Germinal center (tissue), 1 donor: ENCODE measurements at places on chromosomes 4 and X.

DNA sequence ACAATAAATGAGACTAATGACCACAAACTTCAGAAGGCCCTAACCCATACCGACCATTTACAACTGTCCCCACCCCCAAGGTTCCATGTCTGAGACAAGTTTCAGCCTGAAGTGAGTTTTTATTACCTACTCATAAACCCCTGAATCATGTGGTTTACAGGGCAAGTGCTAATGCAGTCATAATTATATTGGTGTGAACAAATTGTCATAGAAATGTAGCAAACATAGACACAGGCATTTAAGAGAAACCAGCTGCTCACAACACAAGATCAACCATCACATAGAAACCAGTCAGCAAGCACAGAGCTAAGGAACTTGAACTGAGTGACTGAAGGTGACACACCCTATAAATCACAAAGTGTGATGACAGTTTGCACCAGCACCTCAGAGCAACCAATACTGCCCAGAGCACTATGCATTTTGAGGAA lies 173.8 kb upstream of the MID1 start:
- DNase-seq = no peak

GRCh38 chrX:103910430-103910829 lies 52.0 kb upstream of the TMSB15B start:
- no peak for DNase-seq

DNA sequence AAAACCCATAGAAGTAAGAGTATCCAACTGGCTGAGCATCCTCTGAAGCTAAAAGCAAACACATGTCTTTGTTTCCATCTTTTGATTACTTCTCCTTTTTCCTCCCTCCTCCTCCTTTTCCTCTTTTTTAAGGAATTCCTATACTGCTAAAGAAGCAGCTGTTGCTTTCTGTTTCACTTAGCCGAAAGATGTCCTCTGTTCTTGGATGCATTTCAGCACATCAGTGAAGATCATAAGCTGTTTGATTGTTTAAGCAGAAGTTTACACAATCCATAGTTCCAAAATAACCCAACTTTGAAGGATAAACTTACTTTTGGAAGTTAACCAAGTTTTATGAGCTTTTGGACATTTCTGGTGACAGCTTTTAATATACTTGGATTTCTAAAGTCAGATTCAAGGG lies 55.1 kb upstream of the TNIP3 start:
- no peak for DNase-seq

- DNase-seq = no peak
Observed at GRCh38 chr4:37389967-37390580, 145.5 kb downstream of the NWD2 start.

- DNase-seq = no peak
Observed at GRCh38 chrX:19545651-19546050, 30.3 kb upstream of the MAP3K15 start.

DNA sequence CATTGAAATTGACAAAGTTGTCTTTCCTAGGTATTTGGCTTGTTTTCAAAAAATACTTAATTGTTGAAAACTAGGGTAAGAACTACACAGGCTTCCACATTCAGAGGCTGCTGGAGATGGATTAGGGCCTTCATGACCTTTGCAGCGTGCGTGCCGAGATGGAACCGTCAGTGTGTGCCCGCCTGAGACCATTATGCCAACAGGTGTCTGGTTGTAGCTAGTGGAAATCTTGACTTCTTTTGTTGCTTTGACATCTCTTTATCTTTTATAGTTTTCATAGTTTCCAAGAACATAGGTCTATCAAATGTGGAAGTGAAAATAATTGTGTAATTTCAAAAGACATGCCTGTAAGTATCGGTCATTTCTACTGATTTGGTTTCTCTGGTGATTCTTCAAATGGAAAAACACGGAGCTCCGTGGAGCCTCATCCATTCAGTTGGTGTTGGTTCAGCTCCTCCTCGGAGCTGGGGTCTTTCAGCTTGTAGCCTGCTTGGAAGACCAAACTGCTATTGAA lies 38.9 kb upstream of the CLCN4 start:
- DNase-seq = no peak

- DNase-seq = no peak
Observed at GRCh38 chr4:107896646-107897045, 34.7 kb upstream of the CYP2U1 start.

- DNase-seq = no peak
Observed at GRCh38 chr4:7485096-7485495, 50.4 kb upstream of the PSAPL1 start.

DNA sequence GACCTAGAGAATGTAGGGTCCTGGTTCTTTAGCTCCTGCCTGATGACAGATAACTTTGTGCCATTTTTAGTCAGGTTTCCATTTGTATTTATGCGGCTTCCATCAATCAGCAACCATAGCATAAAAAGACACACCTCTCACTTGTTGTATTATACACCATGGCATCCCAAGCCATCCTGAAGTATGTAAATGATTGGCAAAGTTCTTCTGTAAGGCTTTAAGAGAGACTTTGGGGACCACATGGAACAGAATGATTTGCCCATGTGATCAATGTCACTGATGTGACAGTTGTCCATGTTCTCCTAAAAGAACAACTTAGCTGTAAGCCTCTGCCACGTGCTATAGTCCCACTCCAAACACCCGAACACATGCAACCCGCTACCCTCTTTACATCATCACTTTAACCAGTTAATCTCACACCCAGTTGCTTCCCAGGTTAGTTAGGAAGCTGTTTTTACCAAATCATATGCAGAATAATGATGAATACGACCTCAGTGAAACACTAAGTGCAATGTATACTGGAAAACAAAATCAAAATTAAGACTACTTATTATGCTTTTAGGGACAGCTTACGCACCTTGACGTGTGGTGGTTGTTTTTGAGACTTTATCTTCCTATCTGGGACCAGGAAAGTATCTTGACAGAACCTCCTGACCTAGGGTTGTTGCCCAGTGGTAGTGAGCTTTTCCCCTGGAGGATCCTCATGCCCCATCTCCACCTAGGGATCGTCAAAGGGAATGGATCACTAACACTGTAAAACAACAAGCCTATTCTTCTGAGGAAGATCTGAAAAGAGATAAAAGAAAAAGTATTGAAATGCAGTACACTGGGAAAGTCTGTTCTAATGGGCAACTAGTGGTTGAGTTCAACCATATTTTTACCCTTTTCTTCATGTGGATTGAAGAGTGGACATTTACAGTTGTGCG lies 267.8 kb downstream of the CHIC1 start:
- DNase-seq = no peak

DNA sequence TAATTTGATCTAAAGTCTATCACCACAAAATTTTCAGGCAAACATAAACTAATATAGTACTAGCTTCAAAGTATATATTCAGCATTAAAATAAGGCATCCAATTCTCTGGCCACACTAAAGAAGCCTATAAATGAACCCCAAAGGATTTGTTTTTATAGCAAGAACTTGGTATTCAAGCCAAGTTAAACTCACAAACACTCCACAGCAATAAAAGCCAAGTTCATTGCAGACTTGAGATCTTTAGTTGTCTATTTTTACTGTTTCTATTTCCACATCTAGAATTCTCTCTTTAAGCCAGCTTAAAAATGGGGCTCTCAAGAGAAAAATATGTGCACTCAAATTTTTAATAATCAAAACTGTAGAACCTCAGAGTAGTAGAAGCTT lies 51.1 kb downstream of the WDFY3 start:
- no peak for DNase-seq

- no peak for DNase-seq
Observed at GRCh38 chr4:101259876-101260275, 87.5 kb downstream of the PPP3CA start.

GRCh38 chr4:14168919-14169318 lies 541.4 kb upstream of the BOD1L1 start:
- no peak for DNase-seq

GRCh38 chrX:16100673-16101072 lies 22.7 kb upstream of the GRPR start:
- no peak for DNase-seq

- DNase-seq = no peak
Observed at GRCh38 chrX:69037786-69038185, 127.5 kb downstream of the PJA1 start.

DNA sequence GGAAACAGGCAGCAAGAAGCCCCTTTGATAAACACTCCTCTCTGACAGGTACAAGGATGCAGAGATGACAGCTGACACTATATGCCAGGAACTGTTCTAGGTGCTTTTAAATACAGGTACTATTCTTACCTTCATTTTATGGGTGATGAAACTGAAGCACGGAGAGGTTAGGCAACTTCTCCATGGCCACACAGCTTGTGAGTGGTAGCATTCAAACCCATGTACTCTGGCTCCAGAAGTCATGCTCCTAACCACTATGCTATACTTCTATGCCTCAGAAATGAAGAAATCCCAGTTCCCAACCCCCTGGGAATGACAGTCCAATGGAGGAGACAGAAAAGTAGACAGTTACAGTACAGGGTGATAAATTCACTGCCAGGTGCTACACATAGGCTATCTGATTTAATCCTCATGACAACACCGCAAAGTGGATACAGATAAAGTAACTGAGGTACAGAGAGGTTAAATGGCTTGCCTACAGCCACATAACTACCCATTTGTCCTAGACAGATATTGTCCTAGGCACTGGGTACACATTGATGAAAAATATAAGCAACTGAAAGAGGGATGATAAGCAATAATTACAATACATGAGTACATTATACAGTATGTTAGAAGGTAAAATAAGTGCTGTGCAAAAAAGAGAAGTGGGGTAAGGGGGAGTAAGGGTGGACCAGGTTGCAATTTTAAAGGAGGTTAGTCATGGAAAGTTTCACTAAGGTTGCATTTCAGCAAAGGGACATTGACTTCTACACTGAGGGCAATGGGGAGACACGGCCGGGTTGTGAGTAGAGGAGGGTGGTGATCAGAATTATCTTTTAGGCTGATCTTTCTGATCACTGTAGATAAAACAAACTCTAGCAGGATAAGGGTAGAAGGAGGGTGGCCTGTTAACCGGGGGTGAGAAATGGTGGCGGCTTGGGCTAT lies 1.6 kb upstream of the F8 start:
- no peak for DNase-seq

DNA sequence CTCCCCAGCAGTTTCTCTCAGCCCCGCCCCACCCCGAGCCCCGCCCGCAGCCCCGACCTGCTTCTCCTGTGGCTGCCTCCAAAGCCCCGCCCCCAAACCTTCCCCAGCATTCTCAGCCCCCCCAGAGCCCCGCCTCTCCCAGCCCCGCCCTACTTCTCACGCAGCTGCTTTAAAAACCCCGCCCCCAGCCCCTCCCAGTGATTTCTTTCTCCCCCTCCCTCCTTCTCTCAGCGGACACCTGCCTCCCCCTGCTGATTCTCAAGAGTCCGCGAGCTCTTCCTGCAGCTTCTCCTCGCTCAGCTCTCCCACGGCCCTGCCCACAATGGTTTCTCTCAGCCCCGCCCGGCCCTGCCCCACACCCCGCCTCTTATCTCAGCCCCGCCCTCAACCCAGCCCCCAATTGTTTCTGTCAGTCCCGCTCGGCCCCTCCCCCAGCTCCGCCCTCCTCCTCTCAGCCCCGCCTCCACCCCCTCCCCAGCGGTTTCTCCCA lies 636 bp upstream of the EOLA1 start:
- peak; percentile 88 for DNase-seq

GRCh38 chr4:82842593-82842992 lies 44.0 kb upstream of the SCD5 start:
- DNase-seq = no peak

DNA sequence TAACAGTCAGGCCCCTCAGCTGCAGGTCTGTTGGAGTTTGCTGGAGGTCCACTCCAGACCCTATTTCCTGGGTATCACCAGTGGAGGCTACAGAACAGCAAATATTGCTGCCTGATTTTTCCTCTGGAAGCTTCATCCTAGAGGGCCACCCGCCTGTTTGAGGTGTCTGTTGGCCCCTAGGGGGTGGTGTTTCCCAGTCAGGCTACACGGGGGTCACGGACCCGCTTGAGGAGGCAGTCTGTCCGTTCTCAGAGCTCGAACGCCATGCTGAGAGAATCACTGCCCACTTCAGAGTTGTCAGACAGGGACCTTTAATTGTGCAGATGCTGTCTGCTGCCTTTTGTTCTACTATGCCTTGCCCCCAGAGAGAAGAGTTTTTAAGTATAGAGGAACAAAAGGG lies 160.8 kb downstream of the DKK2 start:
- no peak for DNase-seq

DNA sequence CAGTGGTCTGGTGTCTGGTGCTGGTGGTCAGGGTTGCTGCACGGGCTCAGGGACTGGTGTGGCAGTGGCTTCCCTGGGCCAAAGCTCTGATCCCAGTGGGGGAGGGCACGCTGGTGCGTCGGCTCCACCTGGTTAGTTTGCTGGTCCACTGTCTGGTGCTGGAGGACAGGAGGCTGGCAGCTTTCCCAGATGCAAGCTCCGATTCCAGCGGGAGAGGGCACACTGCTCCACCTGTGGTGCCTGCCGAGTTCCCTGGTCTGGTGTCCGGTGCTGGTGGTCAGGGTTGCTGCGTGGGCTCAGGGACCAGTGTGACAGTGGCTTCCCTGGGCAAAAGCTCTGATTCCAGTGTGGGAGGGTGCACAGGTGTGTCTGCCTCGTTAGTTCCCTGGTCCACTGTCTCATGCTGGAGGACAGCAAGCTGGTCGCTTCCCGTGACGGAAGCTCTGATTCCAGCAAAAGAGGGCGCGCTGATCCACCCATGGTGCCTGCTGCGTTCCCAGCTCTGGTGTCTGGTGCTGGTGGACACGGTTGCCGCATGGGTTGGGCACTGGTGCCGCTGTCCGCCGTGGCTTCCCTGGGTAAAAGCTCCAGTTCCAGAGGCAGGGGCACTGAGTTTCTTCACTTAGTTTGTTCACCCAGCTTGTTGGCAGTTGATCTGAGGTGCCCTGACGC lies 5.8 kb downstream of the VMA21 start:
- no peak for DNase-seq

GRCh38 chrX:121254336-121254735 lies 206.9 kb downstream of the GLUD2 start:
- no peak for DNase-seq

- DNase-seq = no peak
Observed at GRCh38 chr4:86947501-86948120, 12.8 kb downstream of the AFF1 start.

- peak; percentile 12 for DNase-seq
Observed at GRCh38 chr4:168830777-168831512, 179.1 kb downstream of the CBR4 start.

DNA sequence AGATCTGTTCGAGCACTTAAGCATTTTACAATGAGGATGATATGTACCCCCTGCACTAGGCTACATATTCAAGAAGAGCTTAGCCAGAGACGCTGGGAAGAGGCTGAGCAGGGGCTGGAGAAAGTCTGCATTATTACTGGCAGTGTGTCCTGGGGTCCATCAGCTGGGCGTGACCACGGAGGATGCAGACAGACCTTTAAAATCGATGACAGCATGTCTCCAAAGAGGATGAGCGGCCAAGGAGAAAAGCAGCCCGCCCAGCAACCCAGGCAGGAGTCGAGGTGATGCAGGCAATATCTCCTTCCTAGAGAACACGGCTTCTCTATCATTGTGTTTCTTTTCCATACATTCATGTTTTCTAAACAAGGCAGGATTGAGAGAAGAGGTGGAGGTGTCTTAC lies 300.7 kb downstream of the USP46 start:
- no peak for DNase-seq

- DNase-seq = no peak
Observed at GRCh38 chr4:138562544-138562991, 320.4 kb upstream of the SLC7A11 start.

- no peak for DNase-seq
Observed at GRCh38 chr4:140697709-140698560, 58.2 kb downstream of the TBC1D9 start.

- DNase-seq = no peak
Observed at GRCh38 chrX:141375011-141375760, 132.9 kb upstream of the SPANXC start.
